Hypothalamus (tissue), 51 donors: ENCODE measurements at places on chromosomes 2 and 18.

GRCh38 chr2:224442071-224442967, 40.4 kb upstream of the FAM124B start:
- DNase-seq: no peak

- DNase-seq: no peak
Measured at GRCh38 chr2:113734185-113734584, 22.3 kb downstream of the SLC35F5 start.

DNA sequence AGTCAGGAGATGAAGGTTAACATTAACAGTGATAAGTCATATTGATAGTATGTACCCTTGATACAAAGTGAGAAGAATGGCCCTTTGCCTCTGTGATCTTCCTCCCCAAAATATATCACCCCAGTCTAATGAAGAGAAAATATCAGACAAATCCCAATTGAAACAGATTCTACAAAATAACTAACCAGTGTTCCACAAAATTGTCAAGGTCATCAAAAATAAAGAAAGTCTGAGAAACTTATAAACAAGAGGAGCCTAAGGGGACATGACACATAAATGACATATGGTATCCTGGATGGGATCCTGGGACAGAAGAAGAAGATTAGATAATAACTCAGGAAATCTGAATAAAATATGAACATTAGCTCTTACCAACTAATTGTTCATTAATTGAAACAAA, 398.4 kb downstream of the DSC3 start:
- no peak for DNase-seq

GRCh38 chr2:1727796-1728474, 16.4 kb downstream of the PXDN start:
- DNase-seq: no peak

GRCh38 chr2:210503001-210503623, 26.6 kb upstream of the LANCL1 start:
- peak; percentile 32 for DNase-seq

DNA sequence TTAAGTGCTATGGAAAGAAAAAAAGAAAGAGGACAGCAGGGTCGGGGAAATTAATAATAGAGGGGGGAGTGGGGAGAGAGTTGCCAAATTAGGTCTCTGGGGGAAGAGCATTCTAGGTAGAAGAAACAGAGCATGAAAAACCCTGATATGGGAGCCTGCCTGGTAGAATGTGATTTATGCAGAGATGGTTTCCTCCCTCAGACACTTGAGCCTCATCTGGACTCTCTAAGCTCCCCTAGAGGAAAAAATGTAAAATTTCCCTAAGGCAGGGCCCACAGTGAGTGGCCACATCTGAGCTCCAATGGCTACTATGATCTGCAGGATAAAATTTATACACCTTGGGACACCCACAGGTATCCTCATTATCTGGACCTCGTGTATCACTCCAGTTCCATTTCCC, 20.6 kb upstream of the EPAS1 start:
- DNase-seq: no peak

DNA sequence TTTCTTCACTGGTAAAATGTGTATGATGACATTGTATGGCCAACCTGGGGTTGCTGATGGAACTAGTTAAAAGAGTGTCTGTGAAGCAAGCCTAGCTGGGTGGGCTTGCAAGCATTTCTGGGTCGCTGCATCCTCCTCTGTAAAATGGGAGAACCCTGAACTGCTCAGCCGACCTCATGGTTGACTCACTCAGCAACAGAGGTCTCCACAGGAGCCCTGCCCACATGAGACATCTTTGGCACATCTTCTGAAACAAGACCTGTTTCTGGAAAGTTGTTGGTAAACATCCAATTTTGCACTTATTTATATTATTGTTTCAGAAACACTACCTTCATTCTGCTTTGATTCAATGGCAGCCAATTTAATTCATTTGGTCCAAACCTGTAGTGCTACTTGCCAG, 52.6 kb downstream of the BCL11A start:
- no peak for DNase-seq

GRCh38 chr2:86065512-86065911, 40.2 kb downstream of the POLR1A start:
- DNase-seq: no peak

DNA sequence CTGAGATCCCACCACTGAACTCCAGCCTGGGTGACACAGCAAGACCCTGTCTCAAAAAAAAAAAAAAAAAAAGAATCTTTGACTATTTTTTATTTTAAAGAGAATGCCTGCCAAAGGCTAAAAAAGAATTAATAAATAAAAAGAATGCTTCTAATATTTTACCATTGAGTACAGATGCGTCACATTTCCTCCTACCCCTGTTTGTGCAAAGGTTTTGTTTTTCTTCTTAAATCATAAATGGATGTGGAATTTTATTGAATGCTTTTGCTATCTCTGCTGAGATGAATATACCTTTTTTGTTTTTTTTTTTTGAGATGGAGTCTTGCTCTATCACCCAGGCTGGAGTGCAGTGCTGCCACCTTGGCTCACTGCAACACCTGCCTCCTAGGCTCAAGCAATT, 22.8 kb downstream of the CYBRD1 start:
- DNase-seq: no peak

DNA sequence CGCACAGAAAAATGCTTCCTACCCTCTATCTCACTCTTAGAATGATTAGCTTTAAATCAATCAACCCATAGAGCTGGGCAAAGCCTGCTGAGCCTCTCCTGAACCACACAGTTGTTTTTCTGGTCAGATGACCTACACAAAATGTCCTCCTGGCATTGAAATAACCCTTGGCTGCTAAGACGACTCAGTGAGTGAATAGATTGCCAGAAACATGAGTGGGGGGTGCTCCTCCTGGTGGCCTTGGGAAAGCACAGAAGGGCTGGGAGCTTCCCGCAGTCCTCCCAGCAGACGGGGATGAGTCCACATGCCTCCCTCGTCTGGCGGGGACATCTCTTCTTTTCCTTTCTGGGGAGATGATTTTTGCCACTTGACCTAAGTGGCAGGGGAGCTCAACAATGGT, 14.9 kb downstream of the MAL start:
- no peak for DNase-seq

DNA sequence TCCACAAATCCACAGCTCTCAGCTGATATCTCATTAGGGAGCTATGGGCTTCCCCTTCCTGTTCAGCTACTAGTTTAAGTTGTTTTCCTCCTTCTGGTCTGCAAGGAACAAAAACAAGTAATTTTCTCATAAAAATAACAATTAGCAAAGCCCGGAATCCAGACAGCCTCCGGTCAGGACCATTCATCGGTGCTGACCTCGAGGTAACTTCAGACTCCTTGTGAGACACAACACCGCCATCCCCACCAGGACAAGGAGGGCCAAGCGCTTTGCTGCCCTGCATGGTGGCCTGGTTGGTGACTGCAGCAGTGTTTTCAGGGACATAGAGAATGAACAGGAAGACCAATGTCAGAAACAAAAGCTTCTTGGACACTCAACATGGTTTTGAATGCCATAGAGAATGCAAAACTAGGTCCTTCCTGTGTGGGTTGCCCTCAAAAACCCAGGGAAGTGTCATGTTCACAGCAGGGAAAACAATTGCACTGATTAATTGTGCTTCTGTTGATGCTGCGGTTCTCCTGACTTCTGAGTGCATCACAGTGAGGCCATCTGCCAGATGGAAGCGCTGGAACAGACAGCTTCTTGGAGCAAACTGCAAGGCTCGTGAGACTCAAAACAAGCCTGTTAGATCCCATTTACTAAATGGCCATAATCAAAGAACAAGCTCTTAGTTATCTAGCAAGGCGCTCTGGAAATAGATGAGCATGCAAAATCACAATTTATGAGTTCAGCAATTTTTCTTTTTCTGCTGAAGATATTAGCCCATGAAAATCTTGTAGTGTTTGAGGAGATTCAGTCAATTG, 77.1 kb downstream of the HS1BP3 start:
- DNase-seq: peak; percentile 27

DNA sequence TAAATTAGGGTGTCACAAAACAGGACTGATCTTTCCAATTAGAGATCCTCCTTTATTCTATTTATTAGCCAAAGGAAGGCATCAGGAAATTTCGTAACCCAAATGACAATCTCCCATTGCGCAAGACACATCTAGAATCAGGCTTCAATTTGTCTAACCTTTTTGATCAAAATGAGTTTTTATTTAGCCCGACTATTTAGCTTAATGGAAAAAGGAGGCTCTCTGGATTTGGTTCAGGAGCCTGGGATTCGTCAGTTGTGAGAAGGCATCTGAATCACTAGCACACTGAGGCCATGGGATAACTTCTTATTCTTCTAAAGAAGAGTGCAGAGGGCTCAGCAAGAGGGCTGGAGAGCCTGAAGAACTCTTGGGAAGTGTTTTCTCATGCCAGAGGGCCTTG, 332.1 kb upstream of the ETAA1 start:
- DNase-seq: no peak

GRCh38 chr2:133369901-133370658, 198.2 kb downstream of the NCKAP5 start:
- DNase-seq: no peak

GRCh38 chr2:23492921-23493320, 107.9 kb downstream of the KLHL29 start:
- no peak for DNase-seq

- DNase-seq: no peak
Measured at GRCh38 chr2:128315829-128316776, 2.6 kb downstream of the HS6ST1 start.

DNA sequence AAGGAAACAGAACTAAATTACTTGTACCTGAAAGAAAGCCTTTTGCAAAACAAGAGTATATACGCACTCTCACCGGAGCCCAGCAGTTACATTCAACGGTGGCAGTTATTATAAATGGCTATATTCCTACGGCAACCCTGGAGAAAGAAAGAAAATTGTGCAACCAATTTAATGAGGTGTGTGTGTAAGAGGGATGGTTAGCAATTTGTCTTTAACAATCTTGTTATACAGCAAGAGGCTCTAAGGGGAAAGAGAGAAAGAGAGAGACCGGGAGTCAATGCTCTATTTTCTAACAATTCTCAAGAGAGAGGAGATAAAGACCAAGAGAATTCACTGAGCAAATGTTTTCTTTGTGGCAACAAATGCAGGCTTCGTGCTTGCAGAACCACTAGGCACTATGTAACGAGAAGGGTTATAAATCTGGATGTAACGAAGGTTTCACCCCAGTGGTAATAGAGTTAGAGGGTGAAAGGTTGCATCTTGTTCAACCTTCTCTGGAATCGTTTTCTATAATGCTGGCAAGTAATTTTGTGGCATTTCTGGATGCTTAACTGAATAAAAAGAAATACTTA, 359.1 kb upstream of the SPRED2 start:
- no peak for DNase-seq

DNA sequence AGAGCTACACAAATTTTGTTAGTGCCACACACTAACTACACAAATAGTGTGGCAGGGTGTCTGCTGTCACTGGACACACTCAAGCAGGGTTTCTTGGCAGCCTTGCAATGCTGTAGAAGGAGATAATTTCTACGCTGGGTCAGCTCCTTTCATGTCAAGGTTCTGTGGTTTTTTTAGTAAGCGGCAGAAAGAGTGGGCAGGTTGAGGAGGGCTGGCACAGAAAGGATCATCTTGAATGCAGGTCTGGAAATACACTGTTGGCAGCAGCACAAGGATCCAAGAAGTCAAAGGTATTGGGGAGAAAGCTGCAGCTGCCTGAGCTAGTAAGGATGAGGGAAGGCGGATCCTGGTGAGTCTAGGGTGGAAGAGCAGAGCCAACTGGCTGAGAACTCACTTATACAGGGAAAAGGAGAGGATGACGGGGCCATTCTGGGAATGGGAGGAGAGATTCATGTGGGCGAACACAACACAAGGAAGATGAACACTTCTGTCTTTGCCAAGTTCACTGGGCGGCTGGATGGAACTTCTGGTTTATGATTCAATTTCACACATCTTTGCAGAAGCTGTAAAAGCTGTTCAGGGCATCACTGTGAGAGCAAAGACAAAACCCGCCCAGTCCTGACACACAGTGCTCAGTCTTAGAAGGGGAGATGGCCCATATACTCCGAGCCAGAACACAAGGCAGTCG, 16.9 kb upstream of the CYRIA start:
- no peak for DNase-seq

GRCh38 chr2:105269426-105269825, 27.9 kb downstream of the GPR45 start:
- DNase-seq: no peak

- DNase-seq: no peak
Measured at GRCh38 chr2:11416931-11417330, 49.0 kb downstream of the E2F6 start.

DNA sequence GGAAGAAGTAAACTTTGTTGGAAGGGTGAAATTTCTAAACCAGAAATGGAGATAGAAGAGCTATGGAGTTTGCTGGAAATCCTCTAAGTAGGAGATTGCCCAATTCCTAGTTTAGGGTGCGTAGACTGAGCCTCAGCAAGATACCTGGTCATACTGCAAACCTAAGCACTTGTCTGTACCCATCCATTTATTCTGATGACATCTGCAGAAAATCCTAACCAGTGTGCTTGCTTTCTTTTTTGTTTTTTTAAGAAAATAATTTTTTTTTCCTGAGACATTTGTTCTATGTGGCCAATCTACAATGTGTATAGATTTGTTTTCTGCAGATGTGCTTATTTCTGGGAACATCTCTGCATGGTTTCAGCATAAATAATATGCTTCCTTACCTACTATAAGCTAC, 144.7 kb downstream of the LYPD6B start:
- no peak for DNase-seq

DNA sequence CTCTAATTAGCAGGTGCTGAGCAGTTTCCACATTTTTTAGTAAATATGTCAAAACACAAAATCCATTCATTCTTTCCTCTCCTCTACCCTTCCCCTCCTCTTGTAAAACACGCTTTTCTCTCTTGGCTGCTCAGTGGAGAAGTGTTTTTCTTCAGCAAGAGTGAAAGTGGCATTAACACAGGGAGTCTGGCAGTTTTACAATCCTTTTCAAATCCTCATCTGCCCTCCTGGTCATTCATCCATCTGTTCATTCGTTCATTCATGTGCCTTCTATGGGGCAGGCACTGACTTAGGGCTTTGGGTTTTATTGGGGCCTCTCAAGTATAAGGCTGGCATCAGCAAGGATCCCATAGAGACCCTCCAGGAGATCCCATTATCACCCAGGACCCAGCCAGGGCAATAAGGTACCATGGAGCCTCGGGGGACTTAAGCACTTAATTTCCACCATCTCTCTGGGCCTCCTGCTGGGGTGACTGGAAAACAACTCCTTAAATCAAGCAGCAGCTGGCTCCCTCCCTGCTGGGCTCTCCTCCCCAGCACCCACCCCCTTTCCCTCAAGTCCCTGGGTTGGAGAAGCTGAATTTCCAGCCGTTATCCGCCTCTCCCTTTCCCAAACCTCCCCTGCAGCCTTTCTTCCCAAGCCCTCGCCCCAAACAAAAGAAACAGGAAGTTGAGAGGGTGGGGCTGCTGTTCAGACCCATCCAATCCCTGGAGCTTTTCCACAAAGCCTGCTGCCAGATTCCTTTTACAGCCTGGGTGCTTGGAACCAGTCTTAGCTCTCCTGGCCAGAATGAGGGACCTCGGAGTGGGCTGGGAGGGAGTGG, 32.6 kb downstream of the MARCHF4 start:
- DNase-seq: no peak

GRCh38 chr2:2941205-2941604, 436.4 kb downstream of the EIPR1 start:
- DNase-seq: no peak

- no peak for DNase-seq
Measured at GRCh38 chr2:164746713-164747112, 94.9 kb downstream of the COBLL1 start.
